ENCODE measurements at places on chromosomes 13 and 19.

DNA sequence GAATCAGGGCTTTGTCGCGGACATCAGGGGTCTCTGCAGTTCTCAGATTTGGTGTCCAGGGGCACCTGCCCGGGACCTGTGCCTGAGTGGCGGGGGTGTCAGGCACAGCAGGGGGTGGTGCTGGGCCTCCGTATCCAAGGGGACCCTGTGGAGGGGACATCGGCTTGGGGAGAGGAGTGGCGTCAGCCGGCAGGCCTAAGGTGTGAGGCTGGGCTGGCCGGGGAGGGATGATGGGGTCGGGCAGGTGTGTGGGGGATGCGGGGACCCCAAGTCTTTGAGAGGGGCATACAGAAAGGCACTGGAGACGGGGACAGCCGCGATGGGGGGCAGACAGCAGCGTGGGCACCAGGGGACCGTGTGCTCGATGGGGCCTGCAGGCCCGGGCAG lies 2.5 kb downstream of the EFNA2 start:
- no peak for DNase-seq

DNA sequence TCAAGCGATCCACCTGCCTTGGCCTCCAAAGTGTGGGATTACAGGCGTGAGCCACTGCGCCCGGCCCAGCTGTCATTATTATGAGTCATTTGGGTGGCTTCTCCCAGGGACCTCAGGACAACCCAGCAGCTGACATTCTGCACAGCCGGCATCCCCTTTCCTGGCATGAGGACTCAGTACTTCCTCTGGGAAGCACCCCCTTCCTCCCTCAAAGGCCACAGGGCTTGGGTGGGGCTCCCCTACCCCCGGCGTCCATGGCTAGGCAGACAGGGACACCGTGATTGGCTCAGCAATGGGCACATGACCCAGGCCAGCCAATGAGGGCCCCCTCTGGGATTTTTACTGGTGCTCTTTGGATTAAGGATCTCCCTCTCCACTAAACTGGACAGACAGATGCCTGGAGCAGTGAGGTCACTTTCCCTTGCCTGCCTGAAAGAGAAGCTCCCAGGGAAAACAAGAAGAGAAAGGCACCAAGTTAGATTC lies 6.0 kb downstream of the KANK2 start:
- no peak for DNase-seq

GRCh38 chr13:101332583-101332982 lies 83.7 kb downstream of the NALCN start:
- no peak for DNase-seq

DNA sequence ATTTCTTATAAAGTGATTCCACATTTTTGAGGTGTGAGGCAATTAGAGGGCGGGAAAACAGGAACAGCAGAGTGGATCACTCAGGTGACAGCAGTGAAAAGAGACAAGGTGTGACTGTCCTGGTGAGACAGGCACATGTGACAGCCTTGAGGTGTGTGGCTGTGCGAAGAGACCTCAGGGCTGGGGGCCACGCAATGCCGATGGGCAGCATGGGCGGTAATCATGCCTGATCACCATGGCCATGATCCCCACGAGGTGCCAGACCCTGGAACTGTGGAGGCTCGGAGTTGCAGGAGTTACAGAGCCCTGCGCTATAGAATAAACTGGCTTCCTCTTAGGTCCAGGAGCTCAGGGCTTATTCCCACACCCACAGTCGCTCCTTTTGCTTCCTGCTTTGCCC lies 2.0 kb downstream of the SPACA6 start:
- DNase-seq = no peak

- no peak for DNase-seq
Measured at GRCh38 chr19:13610039-13610691, 103.9 kb upstream of the CACNA1A start.

- no peak for DNase-seq
Measured at GRCh38 chr19:1910177-1910576, 5.0 kb downstream of the ADAT3 start.

GRCh38 chr13:98004107-98004506 lies 50.6 kb downstream of the IPO5 start:
- no peak for DNase-seq

DNA sequence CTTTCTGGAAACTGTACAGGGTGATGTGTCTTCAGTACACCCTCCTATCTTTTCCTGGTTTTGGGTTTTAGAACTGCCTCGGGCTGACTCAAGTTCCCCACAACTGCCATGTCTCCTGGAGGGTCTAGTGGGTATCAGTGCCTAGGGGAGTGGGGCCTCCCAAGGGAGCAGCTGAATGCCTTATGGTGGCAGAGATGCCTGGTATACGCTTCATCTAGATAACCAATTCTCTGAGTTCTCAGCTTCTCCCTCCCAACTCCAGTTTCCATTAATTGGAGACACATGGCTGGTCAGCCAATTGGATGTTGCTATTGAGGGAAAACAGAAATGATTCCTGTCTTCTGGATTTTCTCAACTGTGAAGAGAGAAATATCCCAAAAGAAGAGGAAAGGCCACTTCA lies 12.8 kb downstream of the ZNF439 start:
- DNase-seq = no peak

- no peak for DNase-seq
Measured at GRCh38 chr19:51541458-51542357, 10.2 kb upstream of the SIGLEC6 start.

DNA sequence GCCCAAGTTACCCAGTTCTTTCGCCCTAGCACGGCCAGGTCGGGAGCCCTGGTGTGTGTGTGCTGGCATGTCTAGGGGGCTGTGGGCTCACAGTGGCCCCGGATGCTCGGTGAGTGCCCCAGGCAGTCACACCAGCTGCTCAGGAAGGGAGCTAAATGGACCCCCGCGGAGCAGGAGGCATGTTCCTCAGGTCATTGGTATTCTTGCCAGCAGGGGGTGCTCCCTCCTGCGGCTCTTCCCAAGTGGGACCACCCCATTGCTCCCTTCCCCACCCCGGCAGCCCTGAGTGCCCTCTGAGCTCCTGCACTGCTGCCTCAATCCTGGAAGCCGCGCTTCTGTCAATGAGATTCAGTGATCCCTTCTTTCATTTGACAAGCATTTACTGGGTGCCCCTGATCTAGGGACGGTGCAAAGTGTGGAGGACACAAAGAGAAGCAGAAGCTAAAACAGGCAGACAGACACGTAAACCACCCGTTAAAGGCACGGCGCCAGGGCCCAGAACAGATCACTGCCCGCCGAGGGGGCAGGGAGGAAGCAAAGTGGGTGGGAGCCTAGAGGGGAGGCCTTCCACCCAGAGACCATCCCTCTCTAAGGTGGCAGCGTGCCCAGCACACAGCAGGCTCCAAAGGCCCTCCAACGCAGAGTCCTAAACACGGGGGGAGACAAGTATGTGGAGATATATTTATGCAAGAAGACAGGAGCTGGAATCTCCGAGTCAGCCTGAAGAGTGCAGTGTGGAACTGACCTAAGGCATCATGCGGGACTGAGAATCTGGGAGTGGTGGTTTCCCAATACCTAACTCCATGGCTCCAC lies 5.2 kb upstream of the ADPRHL1 start:
- DNase-seq = no peak

DNA sequence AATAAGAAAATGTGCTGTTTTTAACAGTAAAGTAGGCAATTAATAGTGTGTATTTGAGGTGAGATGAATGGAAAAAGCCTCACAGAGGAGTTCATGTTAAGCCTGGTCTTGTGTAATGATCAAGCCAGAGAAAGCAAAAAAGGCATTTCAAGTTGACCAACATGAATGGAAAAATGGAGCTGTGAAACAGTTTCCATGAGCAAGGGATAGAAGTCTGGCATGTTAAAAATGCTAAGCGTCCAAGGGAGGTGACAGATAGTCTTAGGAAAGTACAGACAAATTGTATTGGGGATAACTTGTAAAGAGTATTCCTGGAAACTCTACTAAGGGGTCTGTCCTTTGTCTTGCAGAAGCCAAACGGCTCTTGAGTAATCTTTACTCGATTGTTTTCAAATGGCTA lies 506.8 kb upstream of the ATXN8OS start:
- no peak for DNase-seq

DNA sequence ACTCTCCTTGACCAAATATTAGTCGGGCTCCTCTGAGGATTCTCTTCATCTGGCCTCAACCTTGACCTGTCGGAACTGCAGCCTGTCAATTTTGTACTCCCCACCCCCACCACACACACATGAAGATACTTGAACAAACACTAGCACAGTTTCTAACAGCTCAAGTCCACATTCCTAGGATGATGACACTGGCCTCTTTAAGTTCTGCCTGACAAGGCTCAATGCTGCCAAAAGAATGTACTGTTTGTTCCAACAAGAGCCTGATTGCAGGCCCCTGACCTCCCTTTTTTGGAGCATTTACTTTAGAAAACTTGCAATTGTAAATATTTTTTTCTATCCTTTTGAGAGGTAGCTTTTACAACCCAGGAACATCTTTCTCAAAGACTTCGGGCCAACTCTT lies 169.2 kb upstream of the IRS2 start:
- DNase-seq = no peak

- DNase-seq = no peak
Measured at GRCh38 chr13:93769101-93769500, 542.5 kb downstream of the GPC6 start.

DNA sequence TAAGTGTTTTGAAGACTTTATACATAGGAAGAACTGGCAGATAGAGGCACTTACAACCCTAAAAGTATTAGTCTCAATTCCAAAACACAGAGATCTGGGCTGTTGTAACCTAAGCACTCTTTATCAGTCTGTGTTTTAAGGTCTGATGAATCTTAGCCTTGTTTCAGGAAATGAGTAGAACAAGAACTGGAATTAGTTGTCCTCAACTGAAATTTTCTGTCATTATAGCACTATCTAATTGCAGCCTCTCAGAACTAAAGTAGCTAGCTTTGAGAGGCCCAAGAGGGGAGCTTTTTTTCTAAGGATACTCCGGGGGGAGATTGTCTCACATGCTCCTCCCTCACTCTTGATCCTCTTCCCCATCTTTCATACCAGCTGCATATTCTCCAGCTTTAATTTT lies 13.1 kb downstream of the HNRNPM start:
- DNase-seq = no peak

DNA sequence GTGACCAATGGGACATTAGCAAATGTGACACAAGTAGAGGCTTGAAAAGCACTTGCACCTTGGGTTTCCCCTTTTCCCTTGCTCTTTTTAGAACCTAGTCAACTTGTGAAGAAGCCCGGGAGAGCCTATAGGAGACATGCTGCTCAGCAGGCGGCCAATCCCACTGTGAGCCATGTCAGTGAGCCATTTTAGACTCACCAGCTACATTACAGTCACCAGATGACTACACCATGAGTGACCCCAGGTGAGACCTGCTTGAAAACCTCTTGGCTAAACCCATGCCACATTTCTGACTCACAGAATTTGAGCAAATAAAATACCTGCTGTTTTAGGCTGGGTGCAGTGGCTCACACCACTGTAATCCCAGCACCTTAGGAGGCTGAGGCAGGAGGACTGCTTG lies 317.5 kb downstream of the KLF12 start:
- DNase-seq = no peak

DNA sequence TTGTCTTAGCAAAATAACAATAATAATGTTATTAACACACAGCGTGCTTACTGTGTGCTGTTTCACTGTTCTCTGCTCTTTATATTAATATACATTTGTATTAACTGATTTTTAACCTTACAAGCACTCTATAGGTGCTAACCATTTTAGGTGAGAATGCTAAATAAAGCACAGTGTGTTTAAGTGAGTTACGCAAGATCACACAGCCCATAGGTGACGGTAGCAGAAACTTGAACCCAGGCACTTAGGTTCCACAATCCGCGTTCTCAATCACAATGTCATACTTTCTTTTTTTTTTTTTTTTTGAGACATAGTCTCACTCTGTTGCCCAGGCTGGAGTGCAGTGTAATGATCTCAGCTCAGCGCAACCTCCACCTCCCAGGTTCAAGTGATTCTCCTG lies 5.8 kb downstream of the ZNF30 start:
- no peak for DNase-seq

GRCh38 chr19:29704562-29705558 lies 10.2 kb downstream of the C19orf12 start:
- DNase-seq = no peak

DNA sequence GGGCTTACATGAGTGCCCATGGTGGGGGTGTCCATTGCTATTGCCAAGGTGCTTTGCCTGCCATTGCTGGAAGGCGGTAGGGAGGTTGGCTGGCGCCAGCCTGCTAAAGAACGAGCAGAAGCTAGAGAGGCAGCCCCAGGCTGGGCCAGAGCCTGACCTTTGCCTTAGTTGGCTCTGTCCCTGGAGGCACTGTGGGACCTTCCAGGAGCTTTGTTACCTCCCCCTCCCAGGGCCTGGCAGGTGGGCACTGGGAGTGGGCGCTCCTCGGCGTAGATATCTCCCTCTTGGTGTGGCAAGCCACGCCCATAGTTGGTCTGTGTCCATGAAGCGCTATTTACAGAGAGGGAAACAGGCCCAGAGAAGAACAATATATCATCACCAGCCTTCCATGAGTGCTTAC lies 2.3 kb upstream of the SLC25A42 start:
- no peak for DNase-seq

DNA sequence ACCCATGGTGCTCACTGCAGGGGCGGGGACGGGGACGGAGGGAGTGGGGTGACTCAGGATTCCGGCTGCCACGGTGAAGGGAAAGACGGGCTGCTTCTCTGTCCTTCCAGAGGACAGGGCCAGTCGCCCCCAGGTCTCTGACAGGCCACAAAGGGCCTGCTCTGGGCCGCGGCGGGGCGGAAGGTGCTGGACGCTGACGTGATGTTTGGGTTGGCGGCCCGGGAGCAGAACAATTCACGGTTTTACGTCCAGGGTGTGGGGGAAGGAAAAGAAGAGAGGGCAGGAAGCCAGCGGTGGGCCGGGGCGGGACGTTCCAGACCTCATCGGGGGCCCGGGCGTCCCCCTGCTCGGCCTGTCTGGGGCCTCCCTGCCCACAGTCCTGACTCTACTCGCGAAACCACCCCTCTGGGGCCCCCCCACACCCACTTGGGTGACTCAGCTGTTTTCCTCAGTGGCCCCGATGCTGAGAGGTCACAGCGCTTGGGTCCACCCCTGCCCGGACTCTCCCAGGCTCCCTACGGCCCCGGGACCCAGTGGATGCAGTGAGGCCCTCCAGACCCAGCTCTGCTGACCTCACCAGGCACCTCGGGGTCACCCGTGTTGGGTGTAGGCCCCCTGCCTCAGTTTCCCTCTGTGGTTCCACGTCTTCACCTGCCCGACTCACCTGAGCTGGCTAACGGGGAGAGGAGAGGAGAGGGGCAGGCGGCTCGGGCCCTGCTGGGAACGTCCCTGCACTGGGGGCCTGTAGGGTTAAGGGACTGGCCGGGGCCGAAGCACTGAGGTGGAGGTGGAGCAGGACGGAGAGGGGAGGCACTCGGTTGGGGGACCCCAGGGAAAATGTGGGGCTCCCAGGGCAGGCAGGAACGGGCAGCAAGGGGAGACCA lies 29.2 kb downstream of the PIP5K1C start:
- peak; percentile 33 for DNase-seq

- DNase-seq = no peak
Measured at GRCh38 chr13:76596216-76596615, 290.0 kb downstream of the KCTD12 start.

DNA sequence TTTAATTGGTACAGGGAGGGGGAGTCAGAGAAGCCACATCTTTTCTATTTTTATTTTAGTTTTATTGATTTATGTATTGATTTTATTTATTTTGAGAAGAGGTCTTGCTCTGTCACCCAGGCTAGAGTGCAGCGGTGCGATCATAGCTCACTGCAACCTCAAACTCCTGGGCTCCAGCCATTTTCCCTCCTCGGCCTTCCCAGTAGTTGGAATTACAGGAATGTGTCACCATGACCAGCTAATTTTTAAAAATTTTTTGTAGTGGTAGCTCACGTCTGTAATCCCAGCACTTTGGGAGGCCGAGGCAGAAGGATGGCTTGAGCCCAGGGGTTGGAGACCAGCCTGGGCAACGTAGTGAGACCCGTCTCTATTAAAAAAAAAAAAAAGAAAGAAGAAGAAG lies 4.1 kb downstream of the IL27RA start:
- DNase-seq = no peak

- no peak for DNase-seq
Measured at GRCh38 chr13:38693641-38694040, 6.8 kb downstream of the FREM2 start.
